ENCODE measurements at places on chromosomes 13 and 19. TPM values are rescaled to one million over a fixed set of nuclear protein-coding genes. Genes with fewer than 3 reads are reported as not detected.

The ZNF625 gene
- 29.0 TPM for total RNA-seq

The NCR1 gene
- total RNA-seq = not detected

The CLEC17A gene
- total RNA-seq = not detected

The TSHZ3 gene
- 3.0 TPM for total RNA-seq

The ATXN8OS gene
- not detected for total RNA-seq

The CEACAM6 gene
- total RNA-seq = not detected

The MED26 gene
- 11.8 TPM for total RNA-seq

DNA sequence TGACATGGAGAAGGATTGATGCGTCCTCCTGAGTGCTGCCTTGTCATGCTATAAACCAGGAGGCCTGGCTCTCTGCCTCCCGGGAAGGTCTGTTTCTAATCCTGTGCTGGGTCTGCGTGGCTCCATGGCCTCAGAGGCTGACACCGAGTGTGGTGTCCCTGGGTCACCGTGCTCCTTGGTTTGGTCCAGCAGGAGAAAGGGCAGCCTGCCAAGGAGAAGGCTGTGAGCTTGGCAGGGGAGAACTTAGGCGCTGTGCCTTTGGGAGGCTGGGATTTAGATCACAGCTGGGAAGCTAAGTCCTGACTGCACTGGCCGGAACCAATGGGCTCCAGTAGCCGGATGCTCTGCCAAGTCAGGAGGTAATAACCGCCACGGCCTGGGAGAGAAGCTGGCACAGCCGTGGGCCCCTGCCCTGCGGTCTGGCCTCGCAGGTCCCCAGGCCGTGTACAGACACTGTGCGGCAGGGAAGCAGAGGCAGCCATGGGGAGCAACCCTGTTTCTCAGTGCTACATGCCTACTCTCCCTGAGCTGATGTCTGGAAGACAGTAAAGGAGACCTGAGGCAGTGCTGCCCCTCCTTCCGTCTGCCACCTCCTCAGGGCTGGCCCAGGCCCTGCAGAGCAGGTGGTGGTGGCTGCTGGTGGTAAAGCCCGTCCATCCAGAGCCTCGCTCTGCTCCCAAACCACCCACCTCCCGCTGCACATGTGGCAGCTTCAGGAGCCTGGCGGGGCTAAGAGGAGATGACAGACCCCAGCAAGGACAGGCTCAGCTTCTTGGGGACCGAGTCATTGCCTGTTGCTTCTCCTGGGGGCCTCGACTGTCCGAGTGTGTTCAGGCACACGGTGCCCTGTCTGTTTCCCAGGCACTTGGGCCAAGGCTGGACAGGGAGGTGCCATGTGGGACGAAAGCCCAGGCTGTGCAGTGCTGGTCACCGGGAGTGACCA lies 44.9 kb downstream of the C13orf46 start:
- no peak for DNase-seq

- DNase-seq = no peak
Observed at GRCh38 chr19:17370026-17370587, 7.0 kb downstream of the PLVAP start.

GRCh38 chr13:67063036-67063435 lies 167.1 kb downstream of the PCDH9 start:
- no peak for DNase-seq

GRCh38 chr13:41032691-41033376 lies 13.7 kb upstream of the ELF1 start:
- DNase-seq = no peak

DNA sequence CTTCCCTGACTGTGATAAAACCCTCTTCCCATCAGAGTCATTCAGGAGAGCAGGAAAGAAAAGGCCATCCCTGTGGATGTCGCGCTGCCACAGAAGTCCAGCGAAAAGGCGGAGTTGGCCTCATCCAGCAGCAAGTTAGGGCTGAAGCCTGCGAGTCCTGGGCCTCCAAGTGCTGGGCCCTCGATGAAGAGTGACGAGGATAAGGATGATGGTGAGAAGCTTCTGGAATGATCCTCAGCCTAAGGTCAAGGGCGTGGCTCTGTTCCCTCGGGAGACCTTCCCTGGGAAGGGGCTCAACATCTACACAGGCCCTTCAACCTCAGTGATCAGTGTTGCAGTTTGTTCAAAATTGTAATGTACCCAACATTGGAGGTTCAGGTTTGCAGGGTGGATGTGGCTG lies 22.3 kb downstream of the TEX29 start:
- DNase-seq = no peak

GRCh38 chr13:63731896-63732295 lies 2316.2 kb upstream of the PCDH20 start:
- DNase-seq = no peak

DNA sequence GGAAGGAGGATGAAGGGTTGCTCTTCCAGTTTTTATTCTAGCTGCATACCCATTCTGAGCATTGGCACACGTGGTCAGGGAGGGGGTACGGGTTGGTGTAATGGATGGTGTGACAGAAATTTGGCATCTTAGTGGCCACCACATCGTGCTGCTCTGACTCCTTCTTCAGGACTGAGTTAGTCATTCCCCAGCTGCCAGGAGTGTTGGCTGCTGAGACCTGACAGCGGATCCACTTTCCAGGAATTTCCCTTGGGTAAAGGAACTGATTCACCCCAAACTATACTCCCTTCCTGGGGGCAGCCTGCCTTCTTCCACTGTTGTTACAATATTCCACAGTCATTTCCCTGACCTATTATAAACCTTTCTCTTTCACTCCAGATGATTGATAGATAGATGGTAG lies 595.5 kb upstream of the KLHL1 start:
- DNase-seq = no peak

GRCh38 chr13:96662036-96662435 lies 332.2 kb downstream of the OXGR1 start:
- no peak for DNase-seq

GRCh38 chr13:105567951-105568525 lies 967.4 kb downstream of the EFNB2 start:
- DNase-seq = no peak
